GM10248 (cell line): ENCODE measurements at places on chromosomes 16 and 17.

- DNase-seq, result no peak
These were observed 266.9 kb downstream of the TOX3 start for GRCh38 chr16:52280086-52280485.

- no peak for DNase-seq
These were observed 317.2 kb upstream of the KCNJ16 start for GRCh38 chr17:69757688-69758430.

DNA sequence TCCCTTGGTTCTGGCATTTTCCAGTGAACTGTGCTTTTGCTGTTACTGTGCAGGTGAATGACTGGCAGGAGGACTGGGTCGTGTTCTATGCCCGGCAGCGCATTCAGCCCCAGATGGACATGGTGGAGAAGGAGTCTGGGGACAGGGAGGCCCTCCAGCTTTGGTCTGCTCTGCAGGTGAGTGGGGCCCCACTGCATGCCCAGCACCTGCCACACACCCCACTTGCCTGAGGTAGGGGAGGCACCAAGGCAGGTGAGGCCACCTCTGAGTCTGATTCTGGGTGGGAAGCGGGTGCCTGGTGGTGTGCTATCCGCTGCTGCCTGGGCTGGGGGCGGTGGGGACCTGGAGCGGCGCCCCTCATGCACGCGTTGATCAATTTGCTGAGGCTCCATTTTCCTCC is 9.0 kb upstream of the FN3K start:
- DNase-seq, result no peak

GRCh38 chr17:69796078-69796477 is 278.9 kb upstream of the KCNJ16 start:
- no peak for DNase-seq

GRCh38 chr16:85615014-85615851 is 2.1 kb downstream of the GSE1 start:
- DNase-seq, result no peak

- no peak for DNase-seq
These were observed 6.7 kb downstream of the ERI2 start for GRCh38 chr16:20799599-20799998.

- no peak for DNase-seq
These were observed 350.6 kb upstream of the MAF start for GRCh38 chr16:79950932-79951719.

- no peak for DNase-seq
These were observed 75.0 kb downstream of the GPRC5B start for GRCh38 chr16:19809693-19810092.

GRCh38 chr16:54690306-54690705 is 240.4 kb upstream of the IRX5 start:
- DNase-seq, result no peak

- no peak for DNase-seq
These were observed 26.3 kb downstream of the SMTNL2 start for GRCh38 chr17:4610656-4611055.
